Activated CD8-positive, alpha-beta T cell treated with anti-CD3 and anti-CD28 coated beads, Interleukin-2, amount 10 ng/mL, durations not matched to agents 7 days and 5 days (primary cell): ENCODE measurements at places on chromosomes 11 and 22.

GRCh38 chr11:70240337-70240736, 30.2 kb upstream of the PPFIA1 start:
- no peak for DNase-seq

GRCh38 chr22:29480512-29481264, 670 bp downstream of the NEFH start:
- peak; percentile 62 for DNase-seq

DNA sequence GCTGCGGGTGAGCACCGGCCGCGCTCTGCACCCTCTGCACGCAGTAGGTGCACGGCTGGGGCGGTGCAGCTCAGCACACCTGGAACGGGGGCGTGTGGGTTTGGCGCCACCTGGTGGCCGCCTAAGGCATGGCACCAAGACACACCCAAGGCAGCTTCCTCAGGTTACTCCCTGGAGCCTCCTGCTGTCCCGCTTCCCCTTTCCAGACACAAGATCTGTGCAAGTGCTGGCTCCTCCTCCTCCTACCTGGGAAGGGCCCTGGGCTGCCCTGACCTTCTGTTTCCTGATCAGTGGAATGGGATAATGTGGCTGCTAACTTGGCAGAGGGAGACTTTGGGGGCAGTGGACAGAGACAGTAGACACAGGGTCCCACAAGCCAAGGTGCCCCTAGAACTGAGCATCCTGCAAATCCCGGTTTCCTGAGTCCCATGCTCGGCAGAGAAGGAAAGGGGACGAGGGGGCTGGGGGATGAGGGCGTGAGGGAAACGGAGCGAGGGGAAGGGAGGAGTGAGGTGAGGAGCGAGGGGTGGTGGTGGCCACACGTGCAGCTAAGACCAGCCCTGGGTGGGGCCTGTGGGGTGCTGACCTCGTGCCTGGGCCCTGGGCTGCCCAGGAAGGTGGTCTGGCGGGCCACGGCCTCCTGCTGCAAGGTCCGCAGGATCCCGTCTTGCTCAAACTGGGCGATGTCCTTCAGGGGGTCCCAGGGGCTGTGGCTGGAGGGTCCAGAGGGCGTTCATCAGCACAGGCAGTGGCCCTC, 34.8 kb upstream of the CARS1 start:
- DNase-seq, result peak; percentile 80

DNA sequence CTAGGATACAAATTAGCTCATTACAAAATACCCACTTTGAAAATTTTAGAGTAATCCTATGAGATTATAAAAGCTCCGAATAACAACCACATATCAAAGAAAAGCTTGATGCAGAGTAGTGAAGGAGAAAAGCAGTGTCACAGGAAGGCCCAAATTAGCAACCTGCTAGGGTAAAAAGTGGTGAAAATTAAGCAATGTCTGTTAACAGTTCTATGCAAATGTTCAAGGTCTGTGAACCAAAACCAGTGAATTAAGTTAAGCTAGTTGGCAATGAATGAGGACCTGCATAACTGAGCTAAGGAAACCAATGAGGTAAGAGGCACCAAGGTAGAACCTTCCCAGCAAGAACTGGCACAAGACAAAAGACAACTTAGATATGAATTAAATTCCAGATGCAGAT, 29.6 kb downstream of the PRDM10 start:
- DNase-seq, result no peak

- peak; percentile 90 for DNase-seq
Observed at GRCh38 chr11:76860539-76861475, at the start of gene ACER3. TSS of gene ACER3 (plus strand) at chr11:76860918. CDS start at chr11:76860977, 59 bp downstream.

DNA sequence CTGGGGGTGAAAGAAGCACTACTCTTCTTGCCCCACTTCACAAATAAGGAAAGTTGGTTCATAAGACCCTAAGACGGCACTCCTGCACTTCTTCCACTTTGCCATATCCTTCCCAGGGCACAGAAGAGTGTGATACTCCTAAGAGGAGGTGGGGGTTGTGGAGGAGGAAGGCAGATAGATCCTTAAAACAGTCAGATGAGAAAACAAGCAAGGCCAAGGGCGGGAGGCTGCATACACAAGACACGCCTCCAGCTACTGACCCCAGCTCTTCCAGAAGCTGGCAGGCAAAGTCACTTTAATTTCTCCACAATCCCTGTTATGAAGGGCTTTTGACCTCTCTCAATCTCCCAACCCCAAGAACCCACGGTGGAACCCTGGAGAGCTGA, 1.6 kb upstream of the CHRM4 start:
- DNase-seq, result no peak

DNA sequence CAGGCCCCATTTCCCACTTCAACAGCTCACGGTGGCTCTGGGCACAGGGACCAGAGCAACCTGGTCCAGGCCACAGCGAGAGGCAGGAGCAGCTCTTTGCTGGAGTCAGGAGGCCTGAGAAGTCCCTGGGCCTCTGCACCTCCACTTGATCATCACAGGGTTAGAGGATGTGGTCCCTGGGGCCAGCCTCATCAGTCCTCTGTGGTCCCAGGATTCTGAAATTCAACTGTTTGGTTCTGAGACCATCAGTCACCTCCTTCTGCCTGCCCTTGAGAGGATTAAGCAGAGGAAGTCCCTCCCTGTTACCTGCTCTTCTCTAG, 24.9 kb upstream of the CBX7 start:
- DNase-seq, result peak; percentile 35

GRCh38 chr11:56911312-56911711, 77.4 kb upstream of the OR5AK2 start:
- no peak for DNase-seq

GRCh38 chr11:69588270-69588669, 52.7 kb upstream of the CCND1 start:
- DNase-seq, result no peak

- DNase-seq, result no peak
Observed at GRCh38 chr11:122038543-122038942, 77.5 kb downstream of the BLID start.

GRCh38 chr22:39933741-39934140, 26.5 kb upstream of the TMA7B start:
- DNase-seq, result no peak

DNA sequence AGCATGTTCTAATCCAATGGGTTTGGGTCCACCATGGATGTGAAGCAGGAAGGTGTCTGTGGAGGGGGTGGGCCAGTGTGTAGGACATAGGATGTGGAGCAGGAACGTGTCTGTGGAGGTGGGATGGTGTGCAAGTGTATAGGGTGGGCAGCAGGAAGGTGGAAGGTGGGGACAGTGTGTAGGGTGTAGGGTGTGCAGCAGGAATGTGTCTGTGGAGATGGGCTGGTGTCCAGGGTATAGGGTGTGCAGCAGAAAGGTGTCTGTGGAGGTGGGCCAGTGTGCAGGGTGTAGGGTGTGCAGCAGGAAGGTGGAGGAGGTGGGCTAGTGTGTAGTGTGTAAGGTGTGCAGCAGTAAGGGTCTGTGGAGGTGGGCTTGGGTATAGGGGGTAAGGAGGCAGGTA, 1068.0 kb downstream of the NTM start:
- DNase-seq, result no peak

- DNase-seq, result no peak
Observed at GRCh38 chr22:22700631-22701030, 56.2 kb downstream of the GGTLC2 start.

- DNase-seq, result no peak
Observed at GRCh38 chr22:49983148-49984042, 22.8 kb downstream of the PIM3 start.

- DNase-seq, result peak; percentile 64
Observed at GRCh38 chr22:41576877-41577276, 12.8 kb downstream of the PMM1 start.

GRCh38 chr11:16000065-16000464, 356.3 kb downstream of the SOX6 start:
- DNase-seq, result no peak

DNA sequence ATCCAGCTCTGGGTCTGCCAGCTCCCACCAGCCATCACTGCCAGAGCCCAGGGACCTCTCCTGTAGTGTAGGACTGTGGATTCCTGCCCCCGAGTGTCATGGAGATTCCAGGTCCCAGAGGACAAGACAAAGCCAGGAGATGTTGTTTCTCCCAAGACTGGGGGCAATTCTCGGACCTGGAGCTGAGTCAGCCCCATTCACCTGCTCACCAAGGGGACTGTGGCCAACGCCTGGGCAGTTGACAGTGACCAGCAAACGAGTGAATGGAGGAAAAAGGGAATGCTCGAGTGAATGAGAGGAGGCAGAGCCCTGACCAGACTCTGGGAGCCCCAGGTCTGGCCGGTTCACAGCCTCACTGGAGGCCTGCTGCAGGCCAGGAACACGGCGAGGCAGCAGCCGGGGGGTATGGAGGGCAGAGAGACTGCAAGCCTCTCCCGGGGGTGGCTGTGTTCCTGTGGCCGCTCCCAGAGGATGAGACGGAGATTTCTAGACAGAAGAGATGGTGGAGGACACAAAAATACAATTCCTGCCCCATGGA, 61.3 kb upstream of the PRR5 start:
- no peak for DNase-seq

GRCh38 chr11:77081976-77082836, 15.4 kb downstream of the CAPN5 start:
- DNase-seq, result no peak

- DNase-seq, result no peak
Observed at GRCh38 chr11:96187822-96188221, 155.2 kb downstream of the MAML2 start.

DNA sequence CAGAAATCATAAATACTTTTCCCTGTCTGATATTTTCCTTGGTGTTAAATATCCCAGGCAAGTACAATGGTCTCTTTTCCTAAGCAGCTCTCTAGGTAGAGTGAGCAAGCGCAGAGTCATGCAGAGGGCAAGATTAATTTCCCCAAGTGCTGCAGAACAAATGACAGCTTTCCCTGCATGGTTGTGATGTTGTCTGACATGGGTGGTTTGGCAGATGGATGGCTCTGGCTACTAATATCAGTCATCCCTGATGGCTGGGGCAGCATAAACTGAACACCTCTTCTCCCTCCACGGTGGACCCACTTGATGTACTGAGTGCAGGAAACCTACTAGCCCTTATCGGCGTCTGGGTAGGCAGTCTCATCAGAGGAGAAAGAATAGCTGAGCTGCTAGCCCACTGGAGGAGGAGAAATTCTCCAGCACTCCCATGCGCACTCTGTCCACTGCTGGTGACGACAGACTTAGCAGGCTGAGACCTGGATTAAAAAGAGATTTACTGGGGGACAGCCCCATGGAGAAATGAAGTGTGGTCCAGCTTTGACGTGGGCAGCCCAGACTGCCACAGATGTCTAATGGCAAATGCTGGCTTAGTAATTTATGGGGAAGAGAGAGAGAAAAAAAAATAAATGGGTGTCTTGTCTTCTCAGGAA, 202.9 kb downstream of the DBX1 start:
- no peak for DNase-seq

DNA sequence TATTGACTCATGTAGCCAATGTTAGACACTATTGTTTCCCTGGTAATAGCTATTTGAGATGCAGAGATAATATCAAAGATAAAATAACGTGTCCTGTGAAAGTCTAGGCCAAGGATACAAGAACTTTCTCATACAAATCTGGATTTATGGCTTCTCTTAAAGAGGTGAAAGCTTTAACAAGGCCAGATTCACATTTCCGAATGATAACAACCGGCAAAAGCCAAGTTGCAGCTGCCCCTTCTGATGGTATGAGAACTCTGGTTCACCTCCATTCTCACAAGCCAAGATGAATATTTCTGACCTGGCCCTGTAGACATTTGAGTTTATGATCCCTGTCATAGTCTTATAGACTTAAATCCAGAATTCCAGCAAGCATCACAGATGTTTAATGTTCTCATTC, 230.4 kb upstream of the ZC3H12C start:
- DNase-seq, result no peak
